ENCODE measurements at places on chromosomes 11 and 22.

GRCh38 chr11:92322225-92322624 lies 97.6 kb downstream of the FAT3 start:
- DNase-seq, result no peak

DNA sequence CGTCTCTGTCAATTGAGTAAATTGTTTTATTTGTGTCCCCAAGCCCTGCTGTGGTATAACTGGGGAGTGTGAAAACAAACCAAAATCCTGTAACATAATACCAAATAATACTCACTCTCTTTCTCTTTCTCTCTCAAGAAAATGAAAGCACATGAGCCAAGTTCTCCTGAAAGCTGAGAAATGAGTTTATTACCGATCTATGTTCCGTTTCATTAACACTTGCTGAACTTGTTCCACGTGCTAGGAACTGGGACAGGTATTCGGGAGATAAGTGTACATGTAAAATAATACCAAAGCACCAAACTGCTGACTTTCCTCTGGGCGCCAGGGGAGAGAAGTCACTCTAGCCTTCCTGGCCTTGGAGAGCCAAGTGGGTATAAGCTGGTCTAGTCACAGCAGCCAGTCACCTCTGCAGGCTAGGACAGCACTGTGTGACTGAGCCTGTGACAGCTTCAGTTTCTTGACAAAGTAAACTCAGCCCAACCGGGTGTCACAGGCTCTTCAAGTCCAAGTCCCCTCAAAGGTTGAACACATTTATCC lies 23.1 kb downstream of the CD6 start:
- no peak for DNase-seq

DNA sequence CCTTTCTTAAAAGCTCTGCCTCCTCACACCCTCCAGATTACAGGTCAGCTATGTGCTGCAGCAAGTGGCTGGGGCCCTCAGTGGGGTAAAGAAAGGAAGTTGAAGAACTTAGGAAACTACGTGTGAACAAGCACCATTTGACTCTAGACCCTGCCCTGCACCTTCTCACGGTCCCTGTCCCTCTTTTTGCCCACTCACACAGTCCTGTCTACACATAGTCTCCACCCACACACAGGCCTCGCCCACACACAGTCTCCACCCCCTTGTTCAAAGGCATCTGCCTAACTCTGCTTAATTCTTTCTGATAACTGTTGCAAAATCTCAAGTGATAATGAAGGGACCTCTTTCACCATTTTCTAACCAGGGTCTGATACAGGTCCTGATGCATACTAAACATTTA lies 59.0 kb downstream of the TMPRSS5 start:
- no peak for DNase-seq

- DNase-seq, result no peak
Measured at GRCh38 chr11:567629-568292, 7.0 kb downstream of the RASSF7 start.

- DNase-seq, result no peak
Measured at GRCh38 chr11:81005595-81005994, 1564.8 kb upstream of the TENM4 start.

DNA sequence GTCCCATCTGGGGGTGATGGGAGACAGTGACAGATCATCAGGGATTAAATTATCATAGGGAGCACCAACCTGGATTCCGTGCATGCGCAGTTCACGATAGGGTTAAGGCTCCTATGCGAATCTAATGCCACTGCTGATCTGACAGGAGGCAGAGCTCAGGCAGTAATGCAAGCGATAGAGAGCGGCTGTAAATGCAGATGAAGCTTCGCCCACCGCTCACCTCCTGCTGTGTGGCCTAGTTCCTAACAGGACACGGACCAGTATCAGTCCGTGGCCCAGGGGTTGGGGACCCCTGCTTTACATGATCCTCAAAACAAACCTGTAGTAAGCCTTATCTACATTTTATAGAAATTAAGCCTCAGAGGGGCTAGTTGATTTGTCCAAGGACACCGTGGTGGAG lies 94.3 kb downstream of the TTC28 start:
- no peak for DNase-seq

DNA sequence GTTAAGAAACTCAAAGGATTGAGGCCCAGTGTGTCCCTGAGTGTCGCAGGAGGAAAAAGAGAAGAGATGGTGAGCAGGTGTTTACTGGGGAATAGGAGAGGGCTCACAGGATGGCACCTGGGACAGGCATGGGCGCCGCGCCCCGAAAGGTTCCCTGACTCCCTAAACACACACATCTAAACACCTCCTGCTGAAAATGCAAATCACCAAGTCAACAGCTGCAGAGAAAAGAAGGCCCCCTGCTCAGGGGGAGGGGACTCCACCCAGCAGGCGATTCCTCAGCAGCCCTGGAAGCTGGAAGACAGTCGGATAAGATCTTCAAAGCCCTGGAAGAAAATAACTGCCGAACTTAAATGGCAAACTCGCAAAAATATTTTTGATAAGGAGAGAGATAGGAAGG lies 377.2 kb downstream of the BRD1 start:
- DNase-seq, result no peak

GRCh38 chr11:7427733-7428132 lies 57.6 kb upstream of the OLFML1 start:
- DNase-seq, result no peak

GRCh38 chr22:50236731-50237409 lies 8.0 kb downstream of the TUBGCP6 start:
- DNase-seq, result no peak

GRCh38 chr11:119319700-119320239 lies 2.8 kb upstream of the MCAM start:
- DNase-seq, result no peak

GRCh38 chr22:50710886-50711285 lies 27.1 kb upstream of the ACR start:
- DNase-seq, result no peak

DNA sequence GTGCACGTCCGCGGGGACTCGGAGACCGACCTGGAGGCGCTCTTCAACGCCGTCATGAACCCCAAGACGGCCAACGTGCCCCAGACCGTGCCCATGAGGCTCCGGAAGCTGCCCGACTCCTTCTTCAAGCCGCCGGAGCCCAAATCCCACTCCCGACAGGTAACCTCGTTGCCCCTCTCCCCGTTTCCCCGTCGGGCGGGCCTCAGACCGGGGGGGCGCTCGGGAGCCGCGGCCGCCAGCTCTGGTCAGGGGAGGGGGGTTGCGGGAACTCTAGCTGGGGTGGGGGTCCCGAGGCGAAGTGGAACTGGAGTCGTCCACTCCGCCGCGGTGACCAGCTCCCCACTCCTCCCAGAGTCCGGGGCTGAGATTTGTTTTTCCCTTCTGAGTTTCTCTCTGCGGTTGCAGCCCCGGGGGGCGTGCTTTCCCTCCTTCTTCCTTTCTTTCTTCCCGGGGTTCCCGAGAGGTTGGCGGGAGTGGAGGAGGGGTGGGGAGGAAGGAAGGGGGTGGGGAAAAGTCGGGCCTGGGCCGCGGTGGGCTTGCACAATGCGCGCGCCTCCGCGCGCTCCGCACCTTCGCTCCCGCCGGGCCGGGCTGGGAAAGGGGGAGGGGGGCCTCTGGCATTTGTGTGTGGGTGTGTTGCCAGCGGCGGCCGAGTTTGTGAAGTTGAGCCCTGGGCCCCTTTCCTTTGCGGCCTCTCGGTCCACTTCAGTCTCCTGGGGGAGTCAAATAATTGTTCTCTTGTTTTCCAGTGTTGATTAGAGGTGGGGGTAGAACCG lies 952 bp downstream of the YAP1 start:
- peak; percentile 2 for DNase-seq

- no peak for DNase-seq
Measured at GRCh38 chr11:67627441-67627811, 2.3 kb downstream of the NUDT8 start.

DNA sequence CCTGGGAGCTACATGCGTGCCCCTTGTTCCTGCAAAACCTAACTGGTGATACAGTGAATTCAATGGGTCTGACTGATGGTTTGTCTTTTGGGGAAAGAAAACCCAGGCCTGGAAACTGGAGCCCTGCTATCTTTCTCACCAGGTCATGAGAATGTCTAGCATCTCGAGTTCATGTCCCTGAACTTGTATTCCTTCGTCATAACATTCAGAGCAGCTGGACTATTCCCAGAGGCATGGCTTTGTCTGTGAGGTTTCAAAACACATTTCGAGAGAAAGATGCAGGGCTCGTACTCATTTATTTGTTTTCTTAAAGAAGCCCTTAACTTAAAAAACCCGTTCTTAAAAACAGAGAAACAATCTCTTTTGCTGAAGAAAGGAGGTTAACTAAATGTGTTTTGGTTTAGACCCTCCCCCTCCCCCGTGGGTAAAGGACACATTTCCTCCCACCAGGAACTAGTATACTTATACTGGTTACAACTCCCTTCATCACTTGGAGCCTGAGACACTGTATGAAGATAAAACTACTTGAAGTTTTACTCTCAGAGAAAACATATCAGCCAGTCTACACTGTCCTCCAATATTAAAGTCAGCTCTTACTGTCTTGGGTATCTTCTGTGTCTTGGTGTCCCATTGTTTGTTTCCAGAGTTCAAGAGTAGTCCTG lies 43.2 kb downstream of the ME3 start:
- DNase-seq, result no peak

GRCh38 chr11:56846631-56847576 lies 98.4 kb upstream of the OR9G4 start:
- DNase-seq, result no peak

DNA sequence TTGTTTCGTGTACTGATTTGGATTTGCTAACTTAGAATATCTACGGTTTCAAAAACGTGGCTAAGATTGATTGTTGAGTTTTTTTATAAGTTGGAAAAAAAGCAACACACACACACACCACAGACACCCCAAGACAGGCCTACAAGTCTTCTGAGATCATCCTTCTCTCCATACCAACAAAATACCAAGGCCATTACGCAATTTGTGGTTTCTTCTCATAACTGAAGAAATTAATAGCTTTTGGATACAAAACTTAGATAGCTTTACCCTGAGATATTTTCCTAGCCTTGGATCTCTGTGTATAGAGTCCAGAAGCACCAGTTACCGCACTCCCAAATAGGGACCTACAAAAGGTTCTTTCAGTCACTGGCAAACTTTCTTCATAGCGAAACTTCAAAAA lies 113.6 kb downstream of the SIK3 start:
- DNase-seq, result no peak

- DNase-seq, result no peak
Measured at GRCh38 chr11:12853652-12854296, 155.3 kb upstream of the RASSF10 start.

- DNase-seq, result no peak
Measured at GRCh38 chr11:124817036-124817435, 16.8 kb upstream of the MSANTD2 start.

GRCh38 chr11:4060182-4060923 lies 34.2 kb upstream of the RRM1 start:
- DNase-seq, result no peak

DNA sequence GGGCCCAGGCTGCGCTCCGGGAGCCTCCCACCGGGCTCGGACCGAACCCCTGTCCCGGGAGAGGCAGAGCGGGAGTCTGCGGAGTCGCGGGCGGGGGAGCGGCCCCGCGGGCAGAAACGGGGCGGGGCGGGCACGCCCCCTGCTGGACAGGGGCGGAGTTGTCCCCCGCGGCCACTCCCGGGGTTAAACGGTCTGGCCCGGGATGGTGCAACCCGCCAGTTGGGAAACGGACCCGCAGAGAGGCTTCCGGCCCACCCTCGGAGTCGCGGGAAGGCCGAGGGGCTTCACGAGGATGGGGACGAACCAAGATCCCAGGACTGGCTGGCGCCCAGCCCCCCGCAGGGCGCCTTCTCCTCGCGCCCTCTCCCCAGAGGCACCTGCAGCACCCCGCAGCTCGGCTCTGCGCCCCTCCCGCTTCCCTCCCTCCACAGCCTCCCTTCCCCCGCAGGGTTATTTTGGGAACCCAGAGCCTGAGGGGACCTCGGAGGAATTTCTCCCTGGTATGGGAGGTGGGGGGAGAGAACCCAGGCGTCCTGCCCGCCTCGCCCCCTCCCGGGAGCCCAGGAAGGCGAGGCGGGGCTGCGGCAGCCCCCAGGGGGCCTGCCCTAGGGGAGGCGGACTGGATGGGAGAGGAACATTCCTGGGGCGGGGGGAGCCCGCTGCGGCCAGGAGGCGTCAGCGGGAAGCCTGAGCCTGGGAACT lies 902 bp downstream of the RASGRP2 start:
- peak; percentile 73 for DNase-seq

- no peak for DNase-seq
Measured at GRCh38 chr22:28703436-28703835, 23.8 kb upstream of the TTC28 start.

- DNase-seq, result no peak
Measured at GRCh38 chr22:36252754-36253522, at the start of gene APOL1. APOL1 (plus strand) TSS chr22:36253133; CDS start chr22:36254956, 1,823 bp downstream.

DNA sequence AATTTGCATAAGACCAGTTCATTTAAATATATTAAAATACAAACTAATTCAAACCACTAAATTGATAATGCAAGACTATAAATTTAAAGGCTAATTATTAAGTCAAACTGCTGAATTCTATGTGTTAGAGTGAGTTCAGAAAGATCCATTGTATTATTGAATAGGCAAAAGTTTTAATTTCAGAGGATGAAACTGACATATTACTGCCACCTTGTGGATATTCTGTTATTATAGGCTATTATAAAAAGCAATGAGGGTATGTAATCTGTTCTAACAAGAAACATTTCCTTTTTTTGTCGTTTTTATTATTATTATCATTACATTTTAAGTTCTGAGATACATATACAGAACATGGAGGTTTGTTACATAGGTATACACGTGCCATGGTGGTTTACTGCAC lies 20.9 kb upstream of the NAALAD2 start:
- no peak for DNase-seq

DNA sequence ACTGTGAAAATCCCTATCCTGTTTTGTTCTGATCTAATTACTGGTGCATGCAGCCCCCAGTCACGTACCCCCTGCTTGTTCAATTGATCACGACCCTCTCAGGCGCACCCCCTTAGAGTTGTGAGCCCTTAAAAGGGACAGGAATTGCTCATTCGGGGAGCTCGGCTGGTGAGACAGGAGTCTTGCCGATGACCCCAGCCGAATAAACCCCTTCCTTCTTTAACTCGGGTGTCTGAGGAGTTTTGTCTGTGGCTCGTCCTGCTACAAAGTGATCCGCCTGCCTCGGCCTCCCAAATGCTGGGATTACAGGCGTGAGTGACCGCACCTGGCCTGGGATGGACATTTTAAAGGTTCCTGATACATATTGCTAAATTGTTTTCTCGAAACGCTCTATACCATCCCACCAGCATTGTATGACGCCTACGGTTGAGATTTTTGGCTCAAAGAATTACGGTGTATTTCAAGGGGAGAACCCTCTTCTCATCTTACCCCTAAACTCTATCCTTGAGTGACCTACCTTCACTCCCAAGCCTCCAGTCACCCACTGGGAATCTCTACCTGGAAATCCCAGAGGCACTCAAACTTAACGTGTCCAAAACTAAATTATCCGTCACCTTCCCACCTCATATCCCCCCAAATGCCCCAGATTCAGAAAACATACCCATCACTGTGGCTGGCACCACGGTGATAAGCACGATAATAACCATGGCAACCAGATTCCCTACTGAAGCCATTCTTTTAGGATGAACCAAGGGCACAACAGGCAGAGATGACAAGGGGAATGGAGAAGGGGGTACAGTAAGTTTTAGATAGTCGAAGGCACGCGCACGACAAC lies 789 bp upstream of the POLA2 start:
- no peak for DNase-seq
